ENCODE measurements at places on chromosomes 4 and X.

- DNase-seq = no peak
These were observed 75.1 kb upstream of the SLC7A11 start for GRCh38 chr4:138317175-138317748.

DNA sequence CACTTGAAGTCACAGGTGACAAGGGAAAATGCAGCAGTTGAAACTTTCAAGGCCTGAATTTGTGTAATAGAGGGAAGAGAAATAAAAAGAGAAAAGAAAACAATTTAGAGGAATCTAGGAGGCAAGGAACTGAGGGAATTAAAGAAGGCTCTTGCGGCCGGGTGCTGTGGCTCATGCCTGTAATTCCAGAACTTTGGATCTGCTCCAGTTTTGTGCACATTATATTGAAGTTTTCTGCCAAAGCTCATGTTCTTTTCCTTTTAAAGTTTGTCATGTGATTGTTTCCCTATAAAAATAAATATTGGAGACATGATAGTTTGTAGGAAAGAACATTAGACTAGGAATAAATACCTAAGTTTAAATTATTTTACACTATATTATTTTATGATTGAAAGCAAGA lies 433.9 kb upstream of the CPEB2 start:
- no peak for DNase-seq

- DNase-seq = no peak
These were observed 484.5 kb downstream of the PDGFC start for GRCh38 chr4:156487107-156487506.

GRCh38 chr4:153997516-153997915 lies 208.6 kb upstream of the SFRP2 start:
- DNase-seq = no peak

GRCh38 chrX:50483283-50483682 lies 12.7 kb upstream of the DGKK start:
- no peak for DNase-seq

All from GM04504 (cell line).